Activated CD8-positive, alpha-beta memory T cell treated with anti-CD3 and anti-CD28 coated beads for 4 hours (primary cell): ENCODE measurements at places on chromosomes 3 and 15.

DNA sequence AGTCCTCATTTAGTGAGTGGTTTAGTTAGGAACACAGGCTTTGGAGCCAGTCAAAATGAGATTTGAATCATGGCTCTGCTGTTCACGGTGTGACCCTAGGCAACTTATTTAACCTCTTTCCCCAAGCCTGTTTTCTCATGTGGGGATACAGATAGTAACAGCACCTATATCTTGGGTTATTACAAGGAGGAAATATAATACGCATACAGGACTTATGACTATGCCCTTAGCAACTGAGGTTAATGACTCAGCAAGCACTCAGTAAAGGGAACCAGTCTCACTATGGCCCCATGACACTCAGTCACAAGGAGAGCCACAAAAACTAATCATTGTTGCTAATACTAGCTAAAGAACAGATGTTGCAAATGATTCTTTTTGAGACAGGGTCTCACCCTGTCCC, 45.9 kb downstream of the SUMF1 start:
- DNase-seq, result no peak

GRCh38 chr3:1910322-1910721, 188.3 kb upstream of the CNTN4 start:
- DNase-seq, result no peak

- no peak for DNase-seq
Observed at GRCh38 chr3:73801444-73801843, 176.7 kb upstream of the PDZRN3 start.

GRCh38 chr15:73139744-73140553, 87.7 kb downstream of the NEO1 start:
- no peak for DNase-seq

DNA sequence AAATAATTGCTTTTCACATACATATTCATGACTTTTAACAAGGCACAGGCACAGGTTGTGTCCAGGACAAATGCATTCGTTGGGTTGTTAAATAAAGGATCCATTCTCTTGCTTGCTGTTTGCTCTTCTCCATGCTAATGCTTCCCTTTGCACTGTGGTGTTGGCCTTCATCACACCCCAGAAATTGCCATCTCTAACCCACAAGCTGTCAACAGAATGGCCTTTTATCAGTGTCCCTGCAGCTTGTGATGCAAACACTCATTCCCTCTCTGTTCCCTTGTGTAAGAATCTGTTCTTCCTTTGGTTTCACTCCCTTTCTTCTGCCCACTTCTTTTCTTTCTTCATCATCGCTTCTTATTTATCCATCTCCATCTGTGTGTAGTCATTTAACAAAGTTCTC, 72.2 kb downstream of the SLC7A14 start:
- no peak for DNase-seq

DNA sequence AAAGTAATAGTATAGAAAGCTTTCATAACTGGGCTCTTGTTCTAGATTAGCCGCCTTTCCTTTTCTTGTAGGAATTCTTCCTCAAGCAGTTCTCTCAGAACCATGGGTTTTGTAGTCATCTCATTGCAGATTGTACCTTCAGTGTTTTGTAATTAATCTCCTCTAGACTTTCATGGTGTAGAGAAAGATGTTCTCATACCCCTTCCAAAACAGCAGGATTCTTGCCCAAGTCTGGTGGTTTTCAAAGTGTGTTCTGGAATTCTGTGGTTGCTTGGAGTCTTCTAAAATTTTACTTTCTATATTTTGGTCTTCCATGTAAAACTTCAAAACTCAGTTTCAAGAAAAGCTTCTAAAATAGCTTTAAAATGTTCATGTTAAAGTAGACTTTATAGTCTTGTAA, 293.8 kb downstream of the PTPRG start:
- no peak for DNase-seq

GRCh38 chr3:143098032-143098764, 21.4 kb upstream of the CHST2 start:
- DNase-seq, result no peak

DNA sequence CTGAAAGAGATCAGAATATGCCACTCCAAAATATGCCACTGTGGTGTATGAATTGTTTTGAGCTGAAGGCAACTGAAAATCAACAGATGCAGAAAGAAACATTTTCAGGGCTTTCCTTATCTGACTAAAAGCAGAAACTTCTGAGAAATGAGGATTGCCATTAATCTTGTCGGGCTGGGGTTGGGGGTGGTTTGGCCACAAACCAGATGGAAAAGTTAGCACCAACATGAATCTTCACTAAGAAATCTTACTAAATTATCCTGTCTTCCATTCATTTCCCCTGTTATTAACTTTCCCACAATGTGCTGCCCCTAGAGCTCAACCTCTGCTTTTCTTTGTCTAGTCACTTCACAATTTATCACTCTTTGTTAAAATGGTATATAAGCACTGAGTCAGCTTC, 229.9 kb upstream of the GADL1 start:
- DNase-seq, result no peak

GRCh38 chr3:194275291-194275690, 75.8 kb downstream of the CPN2 start:
- DNase-seq, result no peak
